Nucleus accumbens (tissue), 56 donors: ENCODE measurements at places on chromosomes 6 and 20.
A peak's percentile ranks its signal among the peaks of the same experiment; 100 is the strongest.

DNA sequence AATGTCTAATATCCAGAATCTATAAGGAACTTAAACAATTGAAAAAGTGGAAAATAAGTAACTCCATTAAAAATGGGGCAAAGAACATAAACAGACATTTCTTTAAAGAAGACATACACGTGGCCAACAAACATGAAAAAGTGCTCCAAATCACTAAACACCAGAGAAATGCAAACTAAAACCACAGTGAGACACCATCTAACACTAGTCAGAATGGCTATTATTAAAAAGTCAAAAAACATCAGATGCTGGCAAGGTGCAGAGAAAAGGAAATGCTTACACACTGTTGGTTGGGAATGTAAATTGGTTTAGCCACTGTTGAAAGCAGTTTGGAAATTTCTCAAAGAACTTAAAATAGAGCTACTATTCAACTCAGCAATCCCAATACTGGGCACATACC lies 169.2 kb upstream of the MANEA start:
- DNase-seq, result no peak

- no peak for DNase-seq
Observed at GRCh38 chr6:124924333-124924759, 37.9 kb upstream of the RNF217 start.

- DNase-seq, result no peak
Observed at GRCh38 chr6:41690541-41691330, 44.7 kb downstream of the TFEB start.

DNA sequence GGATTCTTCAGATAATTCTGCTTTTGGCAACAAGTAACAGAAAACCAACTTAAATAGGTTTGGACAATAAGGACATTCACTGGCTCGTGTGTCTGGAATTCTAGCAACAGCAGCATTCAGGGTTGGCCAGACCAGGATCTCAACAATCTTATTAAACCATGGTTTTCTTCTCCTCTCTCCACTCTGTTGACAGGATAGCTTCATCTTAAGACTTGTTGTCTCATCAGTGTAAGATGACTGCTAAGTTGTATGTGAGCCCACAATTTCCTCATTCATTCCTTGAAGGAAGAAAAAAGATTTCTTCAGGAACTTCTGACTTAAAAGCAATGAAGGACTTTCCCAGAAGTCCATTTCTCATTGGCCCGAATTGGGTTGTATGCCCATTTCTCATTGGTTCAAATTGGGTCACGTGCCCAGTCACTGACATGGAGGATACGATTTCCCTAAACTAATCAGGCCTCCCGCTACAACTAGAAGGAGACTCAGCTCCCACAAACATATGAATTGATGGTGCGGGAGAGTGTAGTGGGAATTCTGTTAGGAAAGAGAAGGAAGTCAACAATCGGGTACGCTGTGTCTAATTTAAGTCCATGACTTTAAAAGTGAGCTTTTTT lies 83.7 kb downstream of the SLC22A3 start:
- no peak for DNase-seq

DNA sequence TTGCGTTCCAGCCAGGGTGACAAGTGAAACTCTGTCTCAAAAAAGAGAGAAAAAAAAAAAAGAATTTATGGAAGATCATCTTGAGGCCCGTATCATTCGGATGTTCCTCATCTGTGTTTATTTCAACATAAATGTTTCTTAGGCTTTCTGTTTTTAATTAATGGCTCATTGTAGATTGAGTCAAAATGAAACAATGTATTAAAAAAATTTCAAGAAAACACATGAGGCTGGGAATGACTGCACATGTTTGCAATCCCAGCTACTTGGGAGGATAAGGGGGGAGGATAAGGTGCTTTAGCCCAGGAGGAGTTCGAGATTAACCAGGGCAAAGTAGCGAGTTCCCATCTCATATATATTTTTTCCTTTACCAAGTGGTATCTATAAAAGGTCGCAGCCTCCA lies 47.3 kb downstream of the ITCH start:
- no peak for DNase-seq

GRCh38 chr6:122042380-122042779 lies 357.1 kb upstream of the HSF2 start:
- no peak for DNase-seq

GRCh38 chr20:8700756-8701155 lies 368.1 kb upstream of the PLCB4 start:
- DNase-seq, result no peak

DNA sequence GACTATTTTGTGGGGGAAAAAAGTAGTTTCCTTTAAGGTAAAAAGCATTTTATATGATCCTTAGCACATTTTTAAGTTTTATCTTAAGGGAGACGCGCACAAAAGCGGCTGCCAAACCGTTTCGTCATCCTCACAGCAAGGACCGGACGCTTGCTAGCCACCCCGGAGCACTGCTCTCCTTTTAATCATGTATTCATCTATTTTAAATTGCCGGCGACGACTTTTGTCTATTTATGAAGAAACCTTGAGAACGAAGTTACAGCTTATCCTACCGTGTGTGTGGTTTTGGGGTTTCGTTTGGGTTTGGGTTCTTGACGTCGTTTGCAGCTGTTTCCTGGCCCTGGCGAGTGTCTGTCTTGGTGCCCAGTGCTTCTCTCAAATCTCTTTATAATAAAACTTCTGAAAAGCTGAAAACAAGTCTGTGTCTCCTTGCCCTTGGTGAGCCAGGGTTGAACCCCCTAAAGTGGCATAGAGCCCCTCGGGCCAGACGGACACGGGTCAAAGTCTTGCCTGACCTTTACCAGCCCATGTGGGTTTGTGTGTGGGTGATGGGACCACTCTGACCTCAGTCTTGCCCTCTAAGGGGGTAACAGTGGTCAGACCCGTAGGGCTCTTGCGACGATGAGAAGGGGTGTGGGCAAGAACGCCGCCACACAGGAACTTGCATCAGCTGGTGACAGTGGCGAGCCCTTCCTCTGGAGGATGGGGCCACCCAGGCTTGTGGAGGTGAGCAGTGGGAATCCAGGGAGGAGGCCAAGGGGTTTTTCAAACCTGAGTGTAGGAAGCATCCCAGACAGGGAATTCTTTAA lies 117.6 kb downstream of the JPH2 start:
- DNase-seq, result no peak

DNA sequence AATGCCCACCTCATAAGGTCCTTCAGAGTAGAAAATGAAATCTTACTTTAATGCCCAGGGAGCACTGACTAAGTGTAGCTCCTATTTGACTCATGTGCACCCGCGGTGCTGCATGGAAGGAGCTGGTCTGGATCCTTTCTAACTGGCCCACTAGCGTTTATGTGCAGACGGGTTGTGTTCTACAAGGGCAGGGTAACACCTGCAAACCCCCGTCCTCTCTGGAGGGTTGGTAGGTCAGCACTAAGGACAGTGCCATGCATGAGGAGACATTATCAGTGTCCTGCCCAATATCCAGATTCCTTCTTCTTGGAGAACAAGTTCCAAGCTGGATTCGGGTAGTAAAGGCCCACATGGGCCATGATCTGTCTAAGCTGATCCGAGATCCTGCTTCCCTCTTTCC lies 140.3 kb downstream of the ANKRD60 start:
- no peak for DNase-seq

DNA sequence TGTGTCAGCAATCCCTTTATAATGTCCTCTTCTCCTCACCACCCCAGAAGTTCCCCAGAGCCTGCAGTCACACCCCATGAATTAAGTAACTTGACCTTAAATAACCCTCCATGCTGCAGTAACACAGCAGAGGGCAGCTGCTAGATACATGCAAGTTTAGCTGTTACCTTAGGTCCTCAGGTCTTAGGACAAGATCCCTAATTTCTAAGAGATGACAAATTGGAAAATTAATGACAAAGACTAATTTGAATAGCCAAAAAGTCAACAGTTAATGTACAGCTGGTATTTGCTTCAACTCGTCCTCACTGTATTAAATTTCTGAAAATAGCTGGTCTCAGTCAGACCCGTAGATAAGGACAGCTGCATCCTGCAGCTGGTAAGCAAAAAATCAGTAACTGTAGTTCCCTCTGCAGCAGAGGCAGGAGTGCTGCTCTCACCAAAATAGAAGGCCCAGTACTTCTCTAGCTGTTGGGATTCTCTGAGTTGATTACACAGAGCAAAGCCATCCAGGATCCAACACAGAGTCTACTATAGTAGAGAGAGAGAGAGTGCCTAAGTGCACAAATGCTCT lies 62.4 kb downstream of the TNFRSF21 start:
- DNase-seq, result no peak

DNA sequence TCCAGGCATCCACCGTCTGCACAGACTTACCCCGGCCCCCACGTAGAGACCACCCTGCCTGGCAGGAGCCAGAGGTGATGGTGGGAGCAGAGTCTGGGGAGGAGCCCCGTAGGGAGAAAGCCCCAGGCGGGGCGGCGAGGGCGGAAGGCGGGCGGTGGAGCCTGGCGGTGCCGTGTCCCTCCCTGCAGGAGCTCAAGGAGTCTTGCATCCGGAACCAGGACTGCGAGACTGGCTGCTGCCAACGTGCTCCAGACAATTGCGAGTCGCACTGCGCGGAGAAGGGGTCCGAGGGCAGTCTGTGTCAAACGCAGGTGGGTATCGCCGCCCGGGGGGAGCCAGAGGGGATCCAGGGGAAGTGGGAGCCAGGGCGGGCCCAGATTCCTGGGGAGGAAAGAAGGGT lies 6.0 kb downstream of the CLPSL1 start:
- no peak for DNase-seq

DNA sequence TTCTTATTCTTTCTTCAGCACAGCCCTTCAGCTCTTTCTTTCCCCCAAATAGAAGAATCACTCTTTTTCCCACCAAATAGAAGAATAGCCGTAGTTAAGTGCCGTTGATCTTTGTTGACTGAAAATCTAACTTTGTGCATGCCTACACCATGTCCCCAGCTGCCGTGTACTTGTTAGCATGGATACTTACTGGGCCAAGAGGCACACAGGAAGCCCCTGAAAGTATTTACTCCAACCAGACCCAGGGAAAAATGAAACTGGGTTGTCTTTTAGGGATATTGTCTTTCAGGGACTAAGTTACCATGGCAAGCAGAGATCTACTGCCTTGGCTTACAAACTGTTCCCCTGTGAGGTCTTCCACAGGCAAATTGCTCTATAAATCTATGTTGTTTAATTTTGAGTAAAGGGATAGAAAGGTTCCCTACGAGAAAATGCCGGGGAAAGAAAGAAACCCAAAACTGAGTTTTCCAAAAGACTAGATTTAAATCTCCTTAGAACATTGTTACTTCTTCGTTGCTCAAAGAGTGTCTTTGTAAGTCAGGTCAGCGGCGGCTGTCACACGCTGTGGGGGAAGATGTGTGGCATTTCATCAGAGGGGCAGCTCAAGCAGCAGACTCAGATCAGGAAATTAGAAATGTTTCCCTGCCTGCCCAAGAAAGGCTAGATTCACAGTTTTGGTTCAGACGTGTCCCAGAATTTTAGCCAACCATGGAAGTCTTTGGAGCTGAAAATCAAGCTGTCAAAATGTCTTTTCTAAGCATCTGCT lies 188.2 kb upstream of the PRND start:
- no peak for DNase-seq

DNA sequence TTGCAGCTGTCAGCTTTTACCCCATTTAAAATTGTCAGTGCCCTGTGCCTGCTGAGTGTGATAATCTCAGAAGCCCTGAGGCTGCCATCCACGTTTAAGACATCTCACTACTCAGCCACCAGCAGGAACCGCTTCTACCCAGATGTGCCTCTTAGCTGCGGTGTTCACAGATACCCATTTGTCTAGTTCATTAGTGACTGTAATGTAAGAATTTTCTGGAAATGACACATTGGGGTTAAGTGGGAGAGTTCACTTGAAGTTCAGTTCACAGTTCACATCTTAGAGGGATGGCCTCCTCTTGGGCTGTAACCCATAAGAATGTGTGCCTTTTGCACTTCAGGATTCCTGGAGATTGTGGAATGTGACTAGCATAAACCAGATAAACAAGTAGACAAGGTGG lies 477.7 kb downstream of the BTBD3 start:
- DNase-seq, result no peak

- DNase-seq, result no peak
Observed at GRCh38 chr20:43300901-43301300, 111.2 kb upstream of the PTPRT start.

GRCh38 chr6:15088904-15089568 lies 156.8 kb upstream of the JARID2 start:
- no peak for DNase-seq

- DNase-seq, result no peak
Observed at GRCh38 chr6:109314313-109314712, 68.0 kb downstream of the CD164 start.

DNA sequence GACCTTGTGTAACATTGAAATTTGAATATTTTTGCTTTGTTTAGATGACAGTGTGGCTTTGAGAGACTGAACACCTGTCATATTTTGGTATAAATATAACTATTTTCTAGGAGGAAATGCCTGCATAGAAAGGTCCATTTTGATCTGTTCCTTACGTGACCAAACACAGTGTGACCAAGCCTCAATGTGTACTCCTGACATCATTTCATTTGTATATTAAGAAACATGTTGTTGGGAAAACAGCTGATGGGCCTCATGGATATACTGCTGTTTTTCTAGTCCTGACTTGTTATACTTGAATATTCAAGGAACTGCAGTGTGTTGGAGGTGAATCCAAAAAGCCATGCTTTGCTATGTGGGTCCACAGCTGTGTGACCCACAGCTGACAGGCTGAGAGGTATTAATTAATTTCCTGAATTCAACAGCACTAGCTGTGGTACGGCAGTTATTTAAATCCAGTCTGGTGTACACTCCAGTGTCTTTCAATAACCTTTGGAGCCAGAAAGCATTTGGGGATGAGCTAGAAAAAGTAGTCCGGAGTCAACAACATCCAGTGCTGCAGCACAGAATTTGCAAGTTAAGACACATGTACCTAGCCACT lies 18.9 kb downstream of the NCOA7 start:
- no peak for DNase-seq

DNA sequence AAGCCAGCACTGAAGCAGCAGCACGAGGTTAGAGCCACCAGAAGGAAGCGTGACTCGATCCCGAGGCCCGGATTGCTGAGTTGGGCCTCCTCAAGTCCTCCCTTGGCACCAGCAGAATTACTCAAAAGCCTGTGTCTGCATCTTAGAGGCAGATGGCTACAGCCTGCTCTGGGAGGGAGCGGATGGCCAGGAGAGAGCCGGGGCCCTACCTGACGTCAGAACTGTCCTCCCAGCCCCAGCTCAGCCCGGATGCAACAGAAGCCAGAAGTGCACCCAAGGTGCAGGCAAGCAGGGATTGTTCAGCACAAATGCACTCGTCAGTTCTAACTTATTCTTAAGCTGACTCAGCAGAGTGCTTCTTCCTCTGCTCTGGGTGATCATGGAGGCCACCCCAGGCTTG lies 155.5 kb upstream of the RPS6KA2 start:
- no peak for DNase-seq

GRCh38 chr20:59004763-59005522 lies 2.1 kb downstream of the CTSZ start:
- DNase-seq, result no peak

- no peak for DNase-seq
Observed at GRCh38 chr20:23153696-23154341, 67.7 kb upstream of the CD93 start.

GRCh38 chr6:109867009-109867969 lies 110.8 kb upstream of the GPR6 start:
- DNase-seq, result peak; percentile 77

- DNase-seq, result no peak
Observed at GRCh38 chr6:13355999-13356785, 27.9 kb upstream of the TBC1D7 start.
